Activated T-helper 2 cell treated with anti-CD3 and anti-CD28 coated beads, Interferon-gamma antibody, Interleukin-2, Interleukin-4, amounts not matched to agents 10 μg/mL and 5 μg/mL and 100 μg/mL, durations not matched to agents 14 hours and 24 hours and 36 hours (primary cell): ENCODE measurements at places on chromosomes 16 and 17. TPM values are rescaled to one million over a fixed set of nuclear protein-coding genes. Genes with fewer than 3 reads are reported as not detected.

The MYH8 gene
- not detected in 2 replicates for total RNA-seq

The CD300C gene
- 0.32 TPM in 1 of 2 replicates, not detected in the other for total RNA-seq

DNA sequence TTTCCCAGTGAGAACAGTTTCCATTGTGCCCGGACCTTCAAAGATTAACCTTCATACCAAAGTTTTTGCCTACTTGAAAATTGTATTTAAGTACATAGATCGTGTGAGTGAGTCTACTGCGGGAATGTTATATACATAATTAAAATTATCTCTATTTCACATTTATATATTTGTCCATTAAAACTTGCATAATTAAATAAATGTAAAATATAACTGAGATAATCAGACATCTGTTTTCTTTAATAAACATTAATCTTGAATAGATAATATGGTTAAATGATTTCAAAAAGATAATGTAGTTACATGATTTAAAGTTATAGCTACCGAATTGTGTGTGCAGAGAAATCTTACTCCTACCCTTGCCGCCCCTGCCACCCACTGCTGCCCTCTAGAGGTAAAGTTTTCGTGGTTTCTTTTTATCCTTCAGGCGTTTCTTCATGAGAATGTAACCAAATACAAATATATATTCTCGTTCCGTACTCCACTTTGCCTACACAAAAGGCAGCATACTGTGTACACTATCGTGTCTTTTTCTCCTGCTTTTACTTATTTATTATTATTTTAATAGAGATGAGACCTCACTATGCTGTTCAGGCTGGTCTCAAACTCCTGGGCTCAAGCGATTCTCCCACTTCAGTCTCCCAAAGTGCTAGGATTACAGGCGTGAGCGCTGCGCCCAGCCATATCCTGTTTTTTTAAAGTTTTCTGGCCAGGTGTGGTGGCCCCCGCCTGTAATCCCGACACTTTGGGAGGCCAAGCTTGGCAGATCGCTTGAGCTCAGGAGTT is 35.6 kb downstream of the RPA1 start:
- no peak for DNase-seq

DNA sequence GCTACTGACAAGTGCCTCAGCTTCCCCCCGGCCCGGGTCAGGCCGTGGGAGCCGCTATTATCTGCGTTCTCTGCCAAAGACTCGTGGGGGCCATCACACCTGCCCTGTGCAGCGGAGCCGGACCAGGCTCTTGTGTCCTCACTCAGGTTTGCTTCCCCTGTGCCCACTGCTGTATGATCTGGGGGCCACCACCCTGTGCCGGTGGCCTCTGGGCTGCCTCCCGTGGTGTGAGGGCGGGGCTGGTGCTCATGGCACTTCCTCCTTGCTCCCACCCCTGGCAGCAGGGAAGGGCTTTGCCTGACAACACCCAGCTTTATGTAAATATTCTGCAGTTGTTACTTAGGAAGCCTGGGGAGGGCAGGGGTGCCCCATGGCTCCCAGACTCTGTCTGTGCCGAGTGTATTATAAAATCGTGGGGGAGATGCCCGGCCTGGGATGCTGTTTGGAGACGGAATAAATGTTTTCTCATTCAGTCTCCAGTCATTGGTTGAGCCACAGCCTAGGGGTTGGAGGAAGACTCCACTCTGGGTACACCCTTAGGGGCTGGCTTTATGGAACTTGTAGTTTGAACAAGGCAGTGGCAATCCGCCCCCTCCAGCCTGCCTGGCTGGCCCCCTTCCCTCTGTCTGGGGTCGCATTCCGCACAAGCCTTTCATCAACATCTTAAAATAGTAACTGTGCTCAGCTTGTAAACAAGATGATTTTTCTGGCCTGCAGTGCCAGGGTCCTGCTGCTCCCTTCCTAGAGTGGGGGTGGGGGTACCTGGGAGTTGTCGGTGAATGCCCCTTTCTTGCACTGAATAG is 4.1 kb downstream of the SYNGR2 start:
- DNase-seq: no peak

- DNase-seq: peak; percentile 22
Observed at GRCh38 chr16:79640513-79641360, 40.2 kb upstream of the MAF start.

GRCh38 chr17:44216694-44217093 is 2.8 kb downstream of the UBTF start:
- no peak for DNase-seq

DNA sequence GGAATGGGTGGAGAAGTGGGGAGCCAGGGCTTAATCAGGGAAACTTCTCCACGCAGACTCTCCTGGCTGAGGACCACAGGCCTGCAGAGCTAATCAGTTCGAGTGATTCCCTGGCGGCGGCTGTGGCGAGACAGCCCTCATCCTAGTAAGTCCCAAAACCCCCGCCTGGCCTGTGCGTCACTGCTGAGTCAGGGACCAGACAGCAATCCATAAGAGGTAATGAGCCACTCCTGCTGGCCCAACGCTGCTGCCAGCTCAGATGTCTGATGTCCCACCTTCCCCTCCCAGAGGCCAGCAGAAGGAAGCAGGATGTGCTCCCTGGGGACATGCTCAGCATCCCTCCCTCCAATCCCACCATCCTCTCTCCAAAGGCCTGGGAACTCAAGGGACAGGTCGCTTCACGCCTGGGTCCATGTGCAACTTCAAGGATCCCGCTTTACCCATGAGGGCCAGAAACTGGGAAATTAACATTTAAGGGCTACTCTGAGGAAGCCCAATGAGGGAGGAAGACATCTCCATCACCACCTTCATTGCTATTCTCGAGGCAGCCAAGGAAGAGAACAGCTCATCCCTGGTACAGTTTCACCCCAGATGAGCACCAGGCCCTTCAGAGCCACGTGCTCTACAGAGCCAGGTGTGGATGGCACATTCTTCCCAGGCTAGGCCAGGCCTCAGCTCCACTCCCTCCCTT is 7.9 kb downstream of the ACLY start:
- DNase-seq: no peak

- DNase-seq: no peak
Observed at GRCh38 chr17:28612531-28612930, 1.5 kb downstream of the RSKR start.

- no peak for DNase-seq
Observed at GRCh38 chr17:56325313-56326000, 172.2 kb downstream of the ANKFN1 start.

DNA sequence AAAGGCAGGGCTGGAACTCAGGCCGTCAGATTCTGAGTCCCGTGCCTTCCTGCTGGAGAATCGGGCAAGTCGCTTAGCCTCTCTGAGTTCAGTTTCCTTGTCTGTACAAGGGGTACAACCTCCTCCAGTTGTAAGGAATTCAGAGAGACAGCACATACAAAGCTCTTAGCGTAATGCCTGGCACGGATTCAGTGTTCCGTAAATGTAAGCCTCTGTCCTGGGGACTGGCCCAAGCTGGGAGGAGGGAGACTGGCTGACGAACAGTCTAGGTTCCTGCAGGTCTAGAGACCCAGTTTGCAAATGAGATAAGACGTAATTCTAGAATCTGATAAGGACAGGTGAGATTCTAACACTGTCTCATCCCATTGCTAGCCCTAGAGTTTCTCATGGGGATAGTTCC is 9.9 kb downstream of the METTL22 start:
- no peak for DNase-seq
